ENCODE measurements at places on chromosomes 5 and 9. TPM values are rescaled to one million over a fixed set of nuclear protein-coding genes. Genes with fewer than 3 reads are reported as not detected.

DNA sequence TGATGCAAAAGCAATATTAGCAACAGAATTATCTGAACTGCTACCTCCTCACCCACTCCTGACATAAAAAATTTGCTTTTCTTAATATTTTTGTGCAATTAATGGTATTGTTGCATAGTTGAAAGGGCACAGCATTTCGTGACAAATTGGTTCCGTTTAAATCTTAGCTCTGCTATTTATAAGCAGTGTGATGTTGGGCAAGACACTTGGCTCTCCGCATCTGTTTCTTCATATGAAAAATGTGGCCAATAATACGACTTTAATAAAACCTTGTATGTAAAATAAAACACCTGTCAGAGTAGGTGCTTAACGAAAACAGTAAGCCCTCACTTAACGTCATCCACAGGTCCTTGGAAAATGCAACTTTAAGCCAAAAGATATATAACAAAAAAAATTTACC, 4.2 kb downstream of the TMEM167A start:
- no peak for DNase-seq

CSF1R gene
- polyA plus RNA-seq: 1.2 TPM

GRCh38 chr9:136538599-136539426, 7.0 kb downstream of the NOTCH1 start:
- no peak for DNase-seq

- no peak for DNase-seq
These were observed 11.6 kb downstream of the SKIC3 start for GRCh38 chr5:95543017-95543705.

DNA sequence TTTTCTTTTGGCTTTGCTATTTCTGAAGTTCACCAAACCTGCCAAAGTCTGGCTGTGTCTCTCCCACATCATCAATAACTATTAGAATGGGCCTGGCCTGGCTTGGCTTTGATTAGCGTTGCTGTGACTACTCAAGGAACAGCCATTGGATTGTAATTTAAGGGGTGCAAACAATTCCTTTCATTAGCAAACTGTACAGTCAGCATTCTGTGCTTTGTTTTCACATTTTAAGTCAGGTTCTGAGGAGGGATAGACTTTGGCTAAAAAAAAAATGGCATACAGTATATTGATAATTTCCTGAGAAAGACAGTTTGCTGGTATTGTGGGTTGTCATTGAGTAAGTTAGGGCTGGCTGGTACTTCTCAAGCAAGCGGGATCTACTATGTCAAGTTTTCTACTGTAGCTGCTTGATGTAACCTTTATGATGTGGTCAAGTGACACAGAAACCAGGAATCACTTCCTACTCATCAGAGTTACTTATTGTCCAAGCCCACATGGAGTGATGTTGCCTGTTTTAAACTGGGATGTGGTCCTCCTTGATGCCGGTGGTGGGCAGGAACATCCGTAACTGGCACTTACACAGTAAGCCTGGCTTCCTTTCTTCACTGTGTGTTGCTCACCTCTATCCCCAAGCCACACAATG, 161.4 kb downstream of the CD180 start:
- DNase-seq: no peak

GRCh38 chr9:14157191-14157590, 156.8 kb downstream of the NFIB start:
- DNase-seq: no peak

- DNase-seq: no peak
These were observed 511.7 kb upstream of the KLF4 start for GRCh38 chr9:108001237-108001636.

- peak; percentile 83 for DNase-seq
These were observed 65.4 kb upstream of the ARAP3 start for GRCh38 chr5:141747152-141748141.

- no peak for DNase-seq
These were observed 101.1 kb downstream of the NFIB start for GRCh38 chr9:14212697-14213420.

DNA sequence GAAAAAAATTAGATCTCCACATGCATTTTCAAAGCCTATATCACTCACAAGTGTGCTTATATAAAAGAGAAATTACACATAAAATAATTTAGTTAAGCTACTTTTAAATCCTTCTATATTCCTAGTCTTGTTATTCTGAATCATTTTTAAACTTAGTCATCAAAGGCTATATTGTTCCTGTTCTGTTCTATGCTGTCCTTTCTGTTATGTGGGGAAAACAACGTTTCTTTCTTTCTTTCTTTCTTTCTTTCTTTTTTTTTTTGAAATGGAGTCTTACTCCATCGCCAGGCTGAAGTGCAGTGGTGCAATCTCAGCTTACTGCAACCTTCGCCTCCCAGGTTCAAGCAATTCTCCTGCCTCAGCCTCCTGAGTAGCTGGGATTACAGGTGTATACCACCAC, 389.2 kb upstream of the FTMT start:
- no peak for DNase-seq
